ENCODE measurements at places on chromosomes 3 and 15. TPM values are rescaled to one million over a fixed set of nuclear protein-coding genes. Genes with fewer than 3 reads are reported as not detected.

GRCh38 chr3:139302084-139302800 lies 41.6 kb upstream of the MRPS22 start:
- no peak overlapping the region for H3K27ac ChIP-seq
- H3K36me3 ChIP-seq: no peaks in the 10 kb centered on the region
- no peak for DNase-seq

DNA sequence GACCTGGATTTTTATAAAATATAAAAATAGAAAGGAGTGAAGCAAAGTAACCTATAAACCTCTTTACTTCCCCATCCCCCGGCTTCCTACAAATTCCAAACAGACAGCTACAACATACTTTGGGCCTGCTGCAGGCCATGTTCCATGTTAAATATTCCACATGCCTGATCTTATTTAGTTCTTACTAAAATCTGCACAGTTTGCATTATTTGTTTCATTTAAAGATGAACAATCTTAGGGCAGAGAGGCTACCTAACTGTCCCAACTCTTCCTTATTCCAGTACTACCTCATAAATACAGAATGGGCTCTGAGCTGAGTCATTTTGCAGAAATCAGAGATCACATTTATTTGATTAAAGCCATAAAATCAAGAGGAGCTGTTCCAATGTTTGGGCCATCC lies 665.0 kb downstream of the PDCD6IP start:
- no peak overlapping the region for H3K4me3 ChIP-seq
- H3K36me3 ChIP-seq: peaks cover 17% of the 10 kb centered on the region
- no peak for DNase-seq
- no peaks in the 10 kb centered on the region for H3K4me1 ChIP-seq
- H3K27me3 ChIP-seq: no peaks in the 10 kb centered on the region

The GP9 gene
- total RNA-seq: not detected

GRCh38 chr3:169662132-169662842 lies 1.2 kb downstream of the MECOM start:
- no peak overlapping the region for H3K27ac ChIP-seq
- H3K4me3 ChIP-seq: peak overlapping the region; percentile 86
- peaks cover 4% of the 10 kb centered on the region for H3K36me3 ChIP-seq
- peaks cover 85% of the 10 kb centered on the region for H3K27me3 ChIP-seq
- peaks cover 38% of the 10 kb centered on the region for H3K4me1 ChIP-seq

The C3orf33 gene
- 1.6 TPM for total RNA-seq

GRCh38 chr3:12175137-12175593 lies 16.5 kb upstream of the TIMP4 start:
- no peak overlapping the region for H3K27ac ChIP-seq
- no peaks in the 10 kb centered on the region for H3K4me1 ChIP-seq
- no peak overlapping the region for H3K4me3 ChIP-seq
- no peak for DNase-seq
- H3K36me3 ChIP-seq: no peaks in the 10 kb centered on the region

GRCh38 chr15:88681610-88682221 lies 42.9 kb downstream of the ISG20 start:
- H3K27ac ChIP-seq: no peak overlapping the region
- H3K4me1 ChIP-seq: no peaks in the 10 kb centered on the region
- DNase-seq: no peak
- peaks cover 13% of the 10 kb centered on the region for H3K27me3 ChIP-seq

GRCh38 chr3:54653456-54654195 lies 274.2 kb downstream of the LRTM1 start:
- H3K4me1 ChIP-seq: no peaks in the 10 kb centered on the region
- H3K27me3 ChIP-seq: no peaks in the 10 kb centered on the region
- no peak overlapping the region for H3K4me3 ChIP-seq
- no peak for DNase-seq
- no peak overlapping the region for H3K27ac ChIP-seq

DNA sequence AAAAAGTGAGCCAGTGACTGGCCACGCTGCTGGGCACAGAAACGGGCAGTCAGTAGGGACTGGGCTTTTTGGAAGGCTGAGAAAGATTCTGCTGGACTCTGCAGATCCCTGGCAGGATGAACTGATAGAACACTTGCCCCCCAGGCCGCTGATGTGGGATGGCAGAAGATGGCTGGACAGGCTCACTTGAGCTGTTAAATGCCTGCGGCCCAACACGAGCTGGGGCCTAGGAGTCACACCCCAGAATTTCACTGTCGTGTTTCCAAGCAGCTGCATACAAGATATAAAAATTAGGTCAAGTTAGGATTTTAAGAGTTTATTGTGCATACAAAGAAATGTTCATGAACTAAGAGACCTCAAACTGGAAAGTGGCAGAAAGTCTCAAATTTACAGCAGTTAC lies 26.9 kb downstream of the GLDN start:
- DNase-seq: no peak
- H3K36me3 ChIP-seq: no peaks in the 10 kb centered on the region
- peaks cover 7% of the 10 kb centered on the region for H3K27me3 ChIP-seq
- H3K27ac ChIP-seq: no peak overlapping the region
- no peaks in the 10 kb centered on the region for H3K4me1 ChIP-seq

The TF gene
- 0.98 TPM for total RNA-seq

The EXD1 gene
- total RNA-seq: not detected

DNA sequence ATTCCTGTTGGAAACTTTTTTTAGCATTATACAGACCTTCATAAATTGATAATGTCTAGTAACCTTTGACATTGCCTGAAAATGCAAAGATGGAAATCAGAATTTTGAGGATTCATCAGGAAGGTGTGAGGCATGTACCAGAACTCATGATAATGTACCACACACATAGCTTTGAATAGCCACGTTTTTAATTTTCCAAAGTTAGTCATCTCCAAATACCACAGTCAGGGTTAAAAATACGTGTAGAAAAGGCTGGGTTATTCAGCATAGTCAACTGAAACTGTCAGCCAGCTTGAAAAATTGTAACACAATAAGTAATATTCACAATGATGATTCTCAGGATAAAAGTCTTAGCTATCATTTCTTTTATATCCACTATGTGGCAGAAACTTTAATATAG lies 102.0 kb upstream of the THRB start:
- no peaks in the 10 kb centered on the region for H3K4me1 ChIP-seq
- H3K4me3 ChIP-seq: no peak overlapping the region
- H3K27me3 ChIP-seq: no peaks in the 10 kb centered on the region

- peaks cover 65% of the 10 kb centered on the region for H3K4me1 ChIP-seq
These were observed 3.6 kb downstream of the SNRK start for GRCh38 chr3:43289841-43290470.

- H3K4me1 ChIP-seq: no peaks in the 10 kb centered on the region
- no peaks in the 10 kb centered on the region for H3K27me3 ChIP-seq
- H3K36me3 ChIP-seq: no peaks in the 10 kb centered on the region
- H3K4me3 ChIP-seq: no peak overlapping the region
These were observed 24.5 kb upstream of the GMNC start for GRCh38 chr3:190886945-190887344.

GRCh38 chr3:153429821-153430220 lies 267.8 kb downstream of the RAP2B start:
- no peaks in the 10 kb centered on the region for H3K27me3 ChIP-seq
- DNase-seq: no peak
- H3K4me3 ChIP-seq: no peak overlapping the region
- H3K36me3 ChIP-seq: no peaks in the 10 kb centered on the region
- H3K27ac ChIP-seq: no peak overlapping the region

DNA sequence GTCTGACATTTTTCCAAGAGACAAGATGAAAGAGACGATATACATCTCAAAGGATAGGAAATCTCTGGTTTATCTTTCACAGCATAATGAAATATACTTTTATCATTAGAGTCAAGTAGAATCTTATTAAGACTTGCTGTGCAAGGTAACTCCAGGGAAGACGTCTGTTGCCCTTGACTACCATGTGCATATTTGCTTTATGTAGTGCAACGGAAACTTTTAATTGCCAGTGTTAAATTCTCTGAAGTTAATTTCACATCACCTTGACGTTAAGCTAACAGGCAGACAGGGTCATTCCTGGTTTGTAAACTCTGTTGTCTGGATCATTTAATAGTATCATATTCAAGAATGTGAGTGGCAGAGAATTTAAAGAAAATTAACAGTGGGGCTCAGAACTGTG lies 82.8 kb downstream of the LRTM1 start:
- no peaks in the 10 kb centered on the region for H3K27me3 ChIP-seq
- no peaks in the 10 kb centered on the region for H3K36me3 ChIP-seq
- H3K4me1 ChIP-seq: no peaks in the 10 kb centered on the region
- H3K4me3 ChIP-seq: no peak overlapping the region
- no peak for DNase-seq

GRCh38 chr3:195761567-195762248 lies 40.9 kb downstream of the MUC20 start:
- DNase-seq: no peak
- no peak overlapping the region for H3K4me3 ChIP-seq
- H3K27ac ChIP-seq: no peak overlapping the region
- H3K4me1 ChIP-seq: peaks cover 16% of the 10 kb centered on the region
- peaks cover 28% of the 10 kb centered on the region for H3K27me3 ChIP-seq
- no peaks in the 10 kb centered on the region for H3K36me3 ChIP-seq

The TAGLN3 gene
- total RNA-seq: 0.74 TPM

DNA sequence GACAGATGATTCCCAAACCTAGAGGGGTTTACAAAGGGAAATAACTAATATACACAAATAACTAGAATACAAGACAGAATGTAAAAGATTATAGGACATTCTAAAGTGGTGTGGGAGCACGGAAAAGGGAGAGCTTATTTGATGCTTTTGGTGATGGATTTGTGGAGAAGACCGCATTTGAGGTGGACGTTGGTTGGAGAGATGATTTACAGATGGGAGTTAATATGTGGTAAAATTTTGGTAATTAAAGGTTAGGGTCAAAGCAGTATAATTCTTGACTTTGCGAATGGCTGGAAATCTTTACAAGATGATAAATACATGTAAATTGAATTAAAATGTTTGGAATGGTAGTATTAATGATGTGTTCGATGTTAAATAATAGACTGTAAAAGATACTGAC lies 1.2 kb downstream of the KNL1 start:
- peaks cover 21% of the 10 kb centered on the region for H3K4me1 ChIP-seq
- H3K4me3 ChIP-seq: peak overlapping the region; percentile 97
- no peaks in the 10 kb centered on the region for H3K36me3 ChIP-seq
- DNase-seq: no peak

The KBTBD13 gene
- total RNA-seq: not detected

The DGKG gene
- total RNA-seq: 6.2 TPM

DNA sequence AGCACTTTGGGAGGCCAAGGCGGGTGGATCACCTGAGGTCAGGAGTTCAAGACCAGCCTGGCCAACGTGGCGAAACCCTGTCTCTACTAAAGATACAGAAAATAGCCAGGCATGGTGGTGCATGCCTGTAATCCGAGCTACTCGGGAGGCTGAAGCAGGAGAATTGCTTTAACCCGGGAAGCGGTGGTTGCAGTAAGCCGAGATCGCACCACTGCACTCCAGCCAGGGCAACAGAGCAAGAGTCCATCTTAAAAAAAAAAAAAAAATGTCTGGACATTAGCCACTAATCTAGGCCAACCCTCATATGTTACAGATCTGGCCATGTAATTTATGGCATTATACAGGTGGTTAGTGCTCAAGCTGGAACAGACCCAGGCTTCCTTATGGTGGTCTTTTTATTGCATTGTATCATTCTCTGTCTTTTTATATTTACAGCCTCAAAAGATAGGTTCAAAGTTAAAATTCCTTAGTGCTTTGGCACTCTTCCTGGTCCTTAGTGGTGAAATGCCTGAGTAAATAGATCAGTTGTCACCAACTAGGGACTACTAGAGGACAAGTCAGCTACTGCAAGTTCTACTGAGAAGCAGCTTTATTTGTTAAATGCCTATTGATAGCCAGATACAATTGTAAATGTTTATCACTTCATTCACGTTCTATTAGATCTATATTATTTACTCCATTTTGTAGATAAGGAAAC lies 16.0 kb downstream of the STARD9 start:
- no peak overlapping the region for H3K4me3 ChIP-seq
- no peak overlapping the region for H3K27ac ChIP-seq
- H3K4me1 ChIP-seq: no peaks in the 10 kb centered on the region
- no peak for DNase-seq
- H3K27me3 ChIP-seq: no peaks in the 10 kb centered on the region
- peaks cover 4% of the 10 kb centered on the region for H3K36me3 ChIP-seq
